ENCODE measurements at places on chromosomes 5 and 9.

DNA sequence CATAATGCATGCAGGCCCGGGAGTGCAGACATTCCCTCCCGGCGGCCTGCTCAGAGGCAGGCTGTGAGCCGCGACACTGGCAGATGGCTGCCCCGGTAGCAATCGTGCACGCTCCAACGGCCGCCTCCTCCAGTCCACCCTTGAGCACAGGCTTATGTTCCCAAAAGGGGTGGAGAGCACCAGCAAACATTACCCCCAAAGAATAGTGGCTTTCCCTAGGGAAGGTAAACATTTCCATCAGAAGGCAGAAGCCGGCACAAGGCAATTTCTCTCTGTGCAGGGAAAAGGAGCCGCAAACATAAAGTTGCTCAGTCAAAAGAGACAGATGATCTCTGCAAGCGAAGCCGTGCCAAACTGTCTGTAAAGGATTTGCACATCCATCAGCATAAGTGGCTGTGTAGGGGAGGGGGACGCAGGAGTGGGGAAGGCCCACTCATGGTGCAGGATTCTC is 92.5 kb downstream of the SIL1 start:
- no peak for DNase-seq

DNA sequence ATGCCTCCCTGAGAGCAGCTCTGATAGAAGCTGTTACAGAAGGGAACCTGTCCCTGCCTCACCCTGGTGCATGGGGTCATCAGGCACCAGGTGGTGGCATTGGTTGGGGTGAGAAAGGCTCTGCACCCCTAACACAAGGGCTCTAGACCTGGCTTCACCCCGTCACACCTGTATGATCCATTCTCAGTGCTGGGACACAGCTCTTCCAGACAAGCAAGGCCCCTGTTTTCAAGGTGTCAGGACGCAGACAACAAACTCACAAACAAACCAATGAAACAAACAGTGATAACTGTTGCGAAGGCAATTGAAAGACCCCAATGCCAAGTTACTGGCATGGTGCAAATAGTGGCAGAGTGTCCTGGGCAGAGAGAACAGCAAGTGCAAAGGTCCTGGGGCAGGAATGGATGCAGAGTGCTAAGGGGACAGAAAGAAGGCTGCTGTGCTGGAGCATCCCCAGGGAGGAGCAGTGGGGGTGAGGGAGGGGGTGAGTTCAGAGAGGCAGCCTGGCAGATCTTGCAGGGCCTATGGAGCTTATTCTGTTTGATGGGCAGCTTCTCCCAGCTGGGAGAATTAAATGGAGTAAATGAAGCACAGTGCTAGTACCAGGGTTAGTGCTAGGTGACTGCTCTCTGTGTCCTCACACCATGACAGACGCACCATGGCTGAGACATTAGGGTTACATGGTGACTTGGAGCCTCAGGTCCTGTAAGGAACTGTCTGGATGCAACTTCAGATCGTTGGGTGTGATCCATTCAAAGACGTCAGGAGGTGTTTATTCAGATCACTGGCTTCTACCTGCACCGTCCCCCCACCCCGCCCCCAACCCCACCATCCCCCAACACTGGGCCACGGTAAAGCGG is 67.9 kb upstream of the UNC5A start:
- DNase-seq: no peak

DNA sequence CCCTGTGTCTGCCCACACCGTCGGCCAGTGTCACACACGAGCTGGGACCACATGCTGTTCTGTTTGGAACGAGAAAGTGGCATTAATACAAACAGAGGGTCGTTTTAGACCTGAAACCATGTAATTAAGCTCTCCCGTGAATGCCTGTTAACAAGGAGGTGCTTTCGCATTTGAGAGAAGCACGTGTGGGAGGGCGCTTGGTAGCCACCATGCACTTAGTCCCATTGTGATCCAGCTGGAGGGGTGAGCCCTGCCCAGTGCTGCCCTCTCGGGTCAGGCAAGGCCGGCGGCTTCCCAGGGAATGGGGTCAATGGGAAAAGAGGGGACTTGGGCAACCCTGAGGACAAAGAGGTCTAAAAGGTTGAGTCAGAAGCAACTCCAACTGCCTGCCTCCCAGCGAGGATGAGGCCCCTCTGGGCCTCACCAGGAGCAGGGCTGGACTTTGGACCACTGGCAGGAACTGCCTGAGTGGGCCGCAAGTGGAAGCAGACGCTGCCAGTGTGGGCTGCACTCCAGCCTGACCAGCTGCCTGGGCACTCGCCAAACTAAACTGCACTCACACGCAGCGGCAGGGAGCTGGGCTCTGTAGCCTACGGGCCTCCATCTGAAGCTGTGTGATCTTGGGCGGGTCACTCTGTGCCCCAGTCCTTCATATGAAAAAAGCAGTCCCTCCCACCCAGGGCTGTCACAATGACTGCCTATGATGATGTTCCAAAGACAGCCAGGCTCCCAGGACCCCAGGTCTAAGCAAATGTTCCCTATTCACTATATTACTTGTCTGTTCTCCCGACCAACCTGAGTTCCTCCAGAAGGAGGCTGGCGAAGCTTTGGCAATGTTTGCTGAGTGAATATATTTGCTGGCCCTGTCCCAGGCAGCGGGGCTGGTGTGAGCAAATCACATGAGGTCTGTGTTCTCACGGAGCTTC is 195.7 kb downstream of the CDK5RAP2 start:
- no peak for DNase-seq

DNA sequence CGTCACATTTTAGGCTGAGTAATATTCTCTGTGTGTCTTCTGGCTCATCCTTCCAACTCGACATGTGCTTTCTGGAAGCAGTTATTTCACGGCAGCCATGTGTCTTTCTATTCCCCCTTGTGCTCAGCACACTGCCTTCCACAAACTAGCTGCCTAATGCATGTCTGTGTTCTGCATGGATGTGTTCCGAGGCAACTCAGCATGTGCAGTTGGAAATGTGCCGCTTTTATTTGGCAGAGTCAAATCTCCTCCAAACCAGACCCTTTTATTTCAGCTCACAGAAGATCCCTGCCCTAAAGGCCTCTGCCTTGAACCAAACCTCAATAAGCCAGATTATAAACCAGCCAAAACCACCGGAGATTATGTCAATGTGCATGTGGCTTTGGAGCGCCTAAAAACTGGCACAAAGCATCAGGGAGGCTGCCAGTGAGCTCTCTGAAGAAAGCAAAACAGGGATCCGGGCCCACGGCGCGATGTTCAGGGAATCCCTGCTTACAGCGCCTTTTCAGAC is 360.2 kb downstream of the DEPDC1B start:
- DNase-seq: no peak

DNA sequence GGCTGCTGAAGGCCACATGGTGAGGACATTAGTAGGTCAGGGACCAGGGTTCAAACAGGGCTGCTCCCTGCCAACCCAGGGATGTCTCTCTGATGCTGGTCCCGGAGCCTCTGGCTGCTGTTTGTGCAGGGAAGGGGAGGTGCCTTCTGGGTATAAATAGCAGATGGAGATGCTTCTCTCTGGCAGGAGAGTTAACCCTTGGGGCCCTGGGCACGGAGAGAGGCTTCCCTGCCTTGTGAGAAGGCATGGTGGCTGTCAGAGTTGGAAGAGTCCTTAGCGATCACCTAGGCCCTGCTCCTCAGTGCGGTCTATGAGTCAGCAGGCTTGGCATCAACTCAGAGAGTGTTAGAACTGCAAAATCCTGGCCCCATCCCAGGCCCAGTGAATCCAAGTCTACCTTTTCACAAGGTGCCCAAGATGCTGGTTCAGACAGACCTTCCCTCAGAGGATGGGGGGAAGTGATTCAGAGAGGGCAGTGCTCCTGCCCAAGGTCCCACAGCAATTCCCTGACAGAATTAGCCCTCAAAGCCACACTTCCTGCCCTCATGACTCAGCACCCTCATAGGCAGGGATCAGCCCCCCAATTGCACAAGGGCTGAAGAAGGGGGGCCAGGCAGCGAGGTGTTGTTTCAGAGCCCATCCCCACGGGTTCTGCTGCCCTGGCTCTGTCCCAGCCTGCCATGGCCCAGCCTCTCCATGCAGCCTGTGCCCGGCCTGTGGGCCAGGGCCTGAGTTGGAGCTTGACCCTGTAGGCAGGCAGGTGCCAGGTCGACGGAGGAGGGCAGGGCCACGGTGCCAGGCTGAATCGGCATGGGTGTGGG is 25.6 kb downstream of the CAMK2A start:
- DNase-seq: no peak

- no peak for DNase-seq
Observed at GRCh38 chr5:171295299-171295698, 13.7 kb upstream of the TLX3 start.

DNA sequence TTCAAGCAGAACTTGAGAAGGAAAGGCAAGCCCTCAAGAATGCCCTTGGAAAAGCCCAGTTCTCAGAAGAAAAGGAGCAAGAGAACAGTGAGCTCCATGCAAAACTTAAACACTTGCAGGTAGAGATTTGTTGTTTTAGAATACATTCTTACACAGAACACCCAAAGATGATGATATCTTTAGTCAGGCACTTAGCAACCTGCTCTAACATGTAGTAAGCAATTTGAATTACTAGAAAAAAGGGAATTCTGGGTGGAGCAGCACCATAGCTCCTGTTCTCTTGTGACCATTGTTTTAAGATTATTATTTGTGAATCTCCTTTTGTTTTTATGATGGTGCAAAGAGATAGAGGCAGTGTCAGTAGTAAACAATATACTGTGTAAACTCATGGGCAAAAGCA is 63.1 kb downstream of the RAB14 start:
- DNase-seq: no peak

DNA sequence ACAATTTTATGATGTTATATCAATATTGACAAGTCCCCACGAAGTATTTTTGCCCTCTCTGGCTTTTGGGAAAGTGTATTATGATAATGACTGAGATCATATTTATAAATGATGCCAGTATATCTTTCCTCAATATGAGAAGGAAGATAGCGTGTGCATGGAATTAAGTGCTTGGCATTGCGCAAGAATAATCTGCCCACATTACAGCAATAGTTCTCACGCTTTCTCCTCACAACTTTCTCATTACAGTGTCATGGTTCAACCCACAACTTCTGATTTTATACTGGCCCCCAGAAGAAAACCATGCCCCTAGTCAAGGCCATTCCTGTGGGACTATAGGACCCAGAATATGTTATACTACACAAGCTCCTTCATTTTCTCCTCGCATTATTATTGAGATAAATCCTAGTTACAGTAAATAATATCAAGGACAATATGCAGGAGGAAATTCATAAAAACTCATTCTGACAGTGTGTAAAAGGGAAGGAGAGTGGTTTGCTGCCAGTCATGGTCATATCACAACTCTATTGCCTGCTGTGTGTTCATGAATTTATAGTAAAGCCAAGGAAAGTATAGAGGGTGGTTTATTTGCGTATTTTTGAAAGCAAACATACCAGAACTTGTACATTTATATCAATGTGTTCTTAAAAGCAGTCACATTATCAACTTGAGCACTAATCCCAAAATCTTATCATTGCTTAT is 114.1 kb downstream of the PIK3R1 start:
- no peak for DNase-seq

DNA sequence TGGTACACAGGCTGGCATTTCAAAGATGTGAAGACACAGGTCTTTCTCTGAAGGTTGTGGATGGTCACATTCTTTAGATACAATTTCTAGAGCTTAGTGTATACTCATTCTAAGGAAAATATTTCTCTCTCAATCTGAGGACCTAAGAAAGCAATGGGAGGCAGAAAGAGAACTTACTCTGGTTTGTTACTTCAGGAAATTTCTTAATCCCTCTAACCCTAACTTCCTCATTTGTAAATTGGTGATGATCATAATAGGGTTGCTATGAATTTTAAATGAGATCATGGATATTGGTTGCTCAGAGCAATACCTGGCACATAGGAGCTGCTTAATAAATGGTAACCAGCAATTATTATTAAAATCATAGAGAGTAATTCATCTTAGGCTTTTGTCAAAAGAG is 22.1 kb downstream of the FAM170A start:
- no peak for DNase-seq

- no peak for DNase-seq
Observed at GRCh38 chr5:81837667-81838306, 86.9 kb upstream of the SSBP2 start.

DNA sequence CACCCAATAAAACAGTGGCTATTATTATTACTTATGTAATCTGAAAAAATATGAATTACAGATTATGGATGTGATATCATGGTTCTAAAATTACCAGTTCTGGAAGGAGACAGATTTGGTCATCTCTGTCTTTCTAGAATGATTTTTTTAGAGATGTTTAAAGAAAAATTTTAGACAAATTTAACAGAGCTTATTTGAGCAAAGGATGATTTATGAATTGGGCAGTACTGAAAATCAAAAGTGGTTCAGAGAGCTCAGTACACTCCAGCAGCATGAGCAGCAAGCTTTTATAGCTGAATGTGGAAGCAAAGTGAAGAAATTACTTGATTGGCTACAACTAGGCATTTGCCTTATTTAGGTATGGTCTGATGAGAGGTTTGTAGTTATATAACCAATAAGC is 11.0 kb downstream of the CAST start:
- no peak for DNase-seq

GRCh38 chr5:126414874-126415502 is 8.2 kb upstream of the GRAMD2B start:
- no peak for DNase-seq

DNA sequence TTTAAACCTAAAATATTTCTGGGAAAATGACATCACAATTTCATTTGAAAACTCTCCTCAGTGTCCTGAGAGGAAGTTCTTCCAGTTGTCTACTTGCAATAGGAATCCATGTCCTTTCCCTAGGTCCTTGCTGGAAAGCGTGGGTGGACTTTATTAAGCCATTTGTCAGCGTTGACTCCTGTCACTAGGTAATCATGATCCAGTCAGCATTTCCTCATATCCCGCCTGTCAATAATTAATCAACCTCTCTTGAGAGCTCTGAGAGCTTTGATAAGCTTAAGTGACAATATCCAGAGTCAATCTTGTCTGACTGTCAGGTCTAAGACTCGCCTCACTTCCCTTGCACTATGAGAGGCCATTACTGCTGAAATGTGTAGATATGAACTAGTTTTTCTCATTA is 107.2 kb upstream of the SLIT3 start:
- DNase-seq: no peak

DNA sequence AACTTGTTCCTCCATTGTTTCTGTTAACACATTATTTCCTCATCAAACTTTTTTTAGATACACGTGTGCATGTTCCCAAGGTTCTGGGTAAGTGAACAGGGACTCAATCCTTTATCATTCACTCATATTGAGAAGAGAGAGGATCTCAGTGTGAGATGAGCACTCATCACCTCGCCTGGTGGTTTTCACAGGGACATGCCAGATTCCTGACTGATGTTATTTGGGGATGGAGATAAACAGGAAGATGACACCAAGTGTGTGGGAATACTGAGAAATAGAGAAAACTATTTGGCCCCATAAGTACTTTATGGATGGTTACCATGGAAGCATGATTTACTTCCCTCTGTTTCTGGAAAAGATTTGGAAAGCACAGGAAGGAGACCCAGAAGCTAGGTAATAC is 533.3 kb upstream of the DMAC1 start:
- no peak for DNase-seq

GRCh38 chr9:134661791-134662142 is 20.2 kb downstream of the COL5A1 start:
- DNase-seq: no peak

DNA sequence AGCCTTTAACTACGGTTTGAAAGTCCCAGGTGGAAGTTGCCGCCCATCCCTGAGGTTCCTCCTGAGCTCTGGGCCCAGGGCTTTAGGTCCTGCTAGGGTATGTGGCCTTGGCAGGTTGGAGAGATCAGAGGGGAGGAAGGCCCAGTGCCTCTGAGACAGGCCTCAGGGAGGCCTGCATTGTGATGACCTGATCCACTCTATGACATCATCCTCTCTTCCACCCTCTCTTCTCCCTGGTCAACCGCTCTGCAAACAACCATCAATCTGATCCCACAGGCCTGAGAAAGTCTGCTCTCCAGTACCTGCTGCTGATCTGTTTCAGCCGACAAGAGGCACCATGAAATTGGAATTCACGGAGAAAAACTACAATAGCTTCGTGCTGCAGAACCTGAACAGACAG is at the start of gene CCIN:
TSS of gene CCIN (plus strand) at position 223 of the 400 bp plus-strand sequence. CDS start at position 338, 115 bp downstream.
- DNase-seq: no peak

- no peak for DNase-seq
Observed at GRCh38 chr5:174723315-174723978, 935 bp upstream of the MSX2 start.
